Cardiac septum (tissue), 1 donor: ENCODE measurements at places on chromosomes 16 and 17. TPM values are rescaled to one million over a fixed set of nuclear protein-coding genes. Genes with fewer than 3 reads are reported as not detected.

DNA sequence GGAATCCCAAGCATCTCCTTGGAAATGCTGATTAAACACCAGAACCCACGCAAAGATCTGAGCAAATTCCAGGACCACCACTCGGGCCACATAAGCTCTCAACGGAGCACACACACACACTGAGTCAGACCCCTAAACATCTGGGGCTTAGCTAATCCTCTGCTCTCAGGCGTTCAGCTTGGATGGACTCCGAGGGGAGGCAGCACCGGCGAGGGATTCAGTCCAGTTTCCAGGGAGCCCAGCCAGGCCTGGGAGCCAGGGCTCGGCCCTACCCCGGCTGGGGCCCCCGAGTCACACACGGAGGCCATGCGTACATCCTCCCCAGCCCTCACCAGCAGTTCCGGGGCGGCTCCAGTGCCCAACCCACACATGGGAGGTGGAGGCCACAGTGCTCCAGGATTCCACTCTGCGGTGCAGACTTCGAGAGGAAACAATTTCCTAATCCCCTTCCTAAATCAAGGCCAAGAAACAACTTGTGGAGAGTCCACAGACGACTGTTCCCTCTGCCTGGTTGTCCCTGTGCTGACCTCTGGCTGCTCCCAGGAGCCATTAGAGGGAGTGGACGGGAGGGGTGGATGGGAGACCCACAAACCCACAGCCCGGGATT is 70.5 kb downstream of the GAS7 start:
- DNase-seq = peak; percentile 89

DNA sequence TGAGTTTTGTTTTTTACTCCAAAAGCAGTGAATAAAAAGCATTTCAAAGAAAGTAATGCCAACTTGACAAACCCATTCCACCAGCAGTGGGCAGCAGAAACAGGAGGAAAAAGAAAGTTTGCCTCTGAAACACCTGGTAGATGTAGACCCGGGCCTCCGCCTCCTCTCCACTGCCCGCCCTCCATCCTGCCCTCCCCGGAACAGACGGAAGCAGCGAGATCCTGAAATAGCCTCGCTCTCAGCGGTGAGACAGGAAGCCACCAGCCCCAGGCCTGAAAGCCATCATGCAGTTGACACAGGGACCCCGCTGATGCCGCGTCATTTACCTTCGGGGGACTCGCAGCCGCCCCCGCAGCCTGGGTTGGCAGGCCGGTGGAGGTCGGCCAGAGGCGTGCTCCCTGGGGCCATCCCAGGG is 67.8 kb downstream of the C16orf78 start:
- peak; percentile 84 for DNase-seq

DNA sequence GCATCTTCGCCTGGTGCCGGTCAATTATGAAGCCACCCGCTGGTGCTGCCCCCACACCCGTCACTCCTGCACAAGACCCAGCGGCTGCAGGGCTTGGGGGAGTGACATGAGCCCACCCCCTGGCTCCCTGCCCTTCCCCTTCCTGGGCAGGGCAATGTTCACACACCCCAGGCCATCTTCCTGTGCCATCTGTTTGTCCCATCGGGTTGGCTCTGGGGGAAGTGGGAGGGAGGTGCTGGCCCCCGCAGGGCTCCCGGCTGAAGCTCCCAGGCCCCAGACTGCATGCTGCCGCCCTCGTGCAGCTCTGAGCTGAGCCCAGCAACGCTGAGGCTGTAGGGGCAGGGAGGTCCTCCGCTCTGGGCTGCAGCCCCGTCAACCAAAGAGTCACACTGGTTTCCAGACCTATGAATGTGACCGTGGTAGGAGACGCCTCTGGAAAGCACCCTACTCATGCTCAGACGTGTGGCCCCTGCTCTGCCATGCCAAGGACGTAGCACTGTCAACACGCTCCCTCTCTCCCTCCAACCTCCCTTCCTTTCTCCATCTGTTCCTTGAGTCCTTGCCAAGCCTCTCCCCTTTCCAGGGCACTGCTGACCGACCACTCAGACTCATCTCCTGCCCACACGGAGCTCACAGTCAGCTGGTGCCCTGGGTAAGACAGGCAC is 140.4 kb downstream of the ENGASE start:
- DNase-seq = no peak

DNA sequence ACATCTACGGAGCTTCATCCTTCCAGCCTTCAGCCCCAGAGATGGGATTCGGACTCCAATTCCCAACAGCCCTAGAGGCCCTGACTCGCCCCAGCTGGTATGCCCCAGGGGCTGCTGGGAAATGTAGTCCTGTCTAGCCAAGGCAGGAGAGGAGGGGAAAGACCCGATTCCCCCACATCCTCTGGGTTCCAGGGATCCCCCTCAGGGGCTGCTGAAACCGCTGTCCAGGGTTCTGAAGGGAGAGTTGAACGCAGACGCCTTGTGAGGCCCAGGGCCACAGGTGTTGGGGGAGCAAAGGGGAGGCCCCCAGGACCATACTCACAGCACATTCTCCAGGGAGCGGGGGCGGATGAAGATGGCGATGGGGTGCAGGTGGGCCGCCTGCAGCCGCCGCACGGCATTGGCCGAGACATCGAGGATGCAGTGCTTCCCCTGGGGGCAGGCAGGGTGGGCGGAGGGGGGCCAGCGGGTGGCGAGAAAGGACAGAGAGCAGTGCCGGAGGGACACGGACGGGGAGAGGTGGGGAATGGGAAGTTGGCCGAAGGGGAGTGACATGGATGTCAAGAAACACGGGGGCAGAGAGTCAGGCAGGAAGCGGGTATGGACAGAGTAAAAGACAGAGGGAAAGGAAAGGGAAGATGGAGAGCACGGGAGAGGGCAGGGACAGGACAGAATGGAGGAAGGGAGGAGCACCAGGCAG is 12.6 kb upstream of the ASGR1 start:
- no peak for DNase-seq

DNA sequence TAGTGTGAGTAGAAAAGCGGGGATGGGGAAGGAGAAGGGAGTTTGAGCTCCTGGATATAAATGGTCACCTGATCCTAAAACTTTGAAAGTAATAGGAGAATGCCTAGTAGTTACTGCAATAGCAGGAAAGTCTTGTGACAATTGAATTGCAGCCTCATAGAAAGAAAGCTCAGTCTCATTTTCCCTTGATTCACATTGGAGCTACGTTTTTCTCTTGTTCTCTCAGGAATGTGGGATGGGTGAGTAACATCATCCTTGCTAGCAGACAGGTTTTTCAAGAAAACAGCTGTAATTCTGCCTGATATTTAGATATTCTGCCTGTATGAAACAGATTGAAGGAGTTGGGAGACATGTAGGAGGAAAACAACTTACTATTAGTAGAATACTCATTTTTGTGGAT is 25.3 kb downstream of the SF3B3 start:
- no peak for DNase-seq

- DNase-seq = peak; percentile 36
Measured at GRCh38 chr16:72923757-72924156, 124.2 kb downstream of the ZFHX3 start.

DNA sequence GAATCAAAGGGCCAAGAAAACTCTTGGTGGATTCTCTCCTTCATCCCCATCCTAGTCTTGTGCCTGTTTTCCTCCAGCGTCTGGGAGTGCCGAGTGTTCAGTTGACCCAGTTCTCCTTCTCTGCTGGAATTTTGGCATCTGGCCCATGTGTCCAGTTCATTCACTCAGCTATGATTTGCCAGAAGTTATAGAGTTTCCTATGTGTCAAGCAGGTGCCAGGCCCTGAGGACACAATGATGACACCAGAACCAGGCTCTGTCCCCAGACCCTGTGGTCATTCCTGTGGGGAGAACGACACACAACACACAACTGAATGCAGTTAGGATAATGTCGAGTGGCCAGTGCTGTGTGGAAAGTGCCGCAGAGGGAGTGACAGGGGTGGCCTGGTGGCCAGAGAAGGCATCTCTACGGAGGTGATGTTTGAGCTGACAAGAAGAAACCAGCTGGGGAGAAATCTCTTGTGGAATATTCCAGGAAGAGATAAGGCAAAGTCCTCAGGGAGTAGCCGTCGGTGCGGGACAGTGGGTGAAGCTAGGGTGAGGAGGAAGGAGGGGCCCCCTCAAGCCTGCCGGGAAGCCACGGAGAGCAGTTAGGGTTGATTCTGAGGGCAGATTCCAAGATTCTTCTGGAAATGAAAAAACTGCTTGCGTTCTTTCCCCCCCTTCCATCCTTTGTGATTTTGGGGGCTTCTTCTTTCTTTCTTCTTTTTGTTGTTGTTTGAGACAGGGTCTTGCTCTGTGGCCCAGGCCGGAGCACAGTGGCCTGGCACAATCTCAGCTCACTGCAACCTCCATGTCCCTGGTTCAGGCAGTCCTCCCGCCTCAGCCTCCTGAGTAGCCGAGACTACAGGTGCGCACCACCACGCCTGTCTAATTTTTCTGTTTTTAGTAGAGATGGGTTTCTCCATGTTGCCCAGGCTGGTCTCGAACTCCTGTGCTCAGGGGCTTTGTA is 35.8 kb upstream of the IL34 start:
- DNase-seq = no peak

GRCh38 chr16:8571061-8571596 is 19.2 kb downstream of the TMEM114 start:
- DNase-seq = no peak

GRCh38 chr17:68640242-68640989 is 39.2 kb upstream of the FAM20A start:
- no peak for DNase-seq

DNA sequence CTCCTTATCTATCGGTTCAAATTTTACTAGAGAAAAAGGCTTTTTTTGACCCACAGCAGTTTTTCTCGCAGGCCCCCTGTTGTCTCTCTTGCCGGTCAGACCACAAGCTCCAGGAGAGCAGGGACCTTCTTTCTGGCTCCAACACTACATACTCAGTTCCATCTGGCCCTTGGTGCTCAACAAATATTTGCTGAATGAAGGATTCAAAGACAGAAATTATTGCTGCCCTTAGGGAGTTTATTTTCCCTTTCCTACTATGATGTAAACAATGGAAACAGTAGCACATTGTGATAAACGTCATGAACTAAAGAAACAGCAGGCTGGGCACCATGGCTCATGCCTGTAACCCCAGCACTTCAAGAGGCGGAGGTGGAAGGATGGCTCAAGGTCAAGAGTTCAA is 59.0 kb upstream of the ATP2A3 start:
- no peak for DNase-seq

- no peak for DNase-seq
Measured at GRCh38 chr17:39679521-39680192, 8.2 kb downstream of the PGAP3 start.

DNA sequence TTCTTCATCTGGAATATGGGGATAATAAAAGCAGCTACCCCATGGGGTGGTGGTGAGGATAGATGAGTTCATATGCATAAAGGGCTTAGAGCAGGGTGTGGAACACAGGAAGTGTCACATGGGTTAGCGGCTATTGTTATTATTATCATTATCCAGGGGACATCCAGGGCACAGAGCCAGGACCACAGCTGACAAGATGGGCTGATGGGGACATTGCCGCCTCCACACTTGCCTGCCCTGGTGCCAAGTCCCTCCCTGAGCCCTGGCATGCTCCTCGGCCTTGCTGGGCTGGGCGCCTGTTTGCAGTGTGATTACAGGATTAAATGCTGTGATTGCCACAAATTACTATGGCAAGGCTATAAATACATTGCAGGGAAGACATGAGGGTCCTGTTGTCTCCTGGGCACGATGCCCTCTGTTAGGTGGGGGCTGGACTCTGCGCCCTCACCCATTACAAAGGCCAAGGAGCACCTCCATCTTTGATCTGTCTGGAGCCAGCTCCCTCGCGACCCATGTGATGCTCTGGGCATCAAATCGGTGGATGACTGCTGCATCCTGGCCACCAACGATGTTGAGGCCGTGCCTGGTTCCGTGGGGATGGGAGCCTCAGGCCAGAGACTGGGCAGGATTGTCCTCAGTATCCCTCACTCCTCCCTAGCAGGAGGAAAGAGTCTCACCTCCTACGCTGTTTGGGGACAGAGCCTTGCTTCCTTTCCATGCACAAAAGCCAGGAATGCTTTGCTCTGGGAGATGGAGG is 43.2 kb downstream of the PIMREG start:
- no peak for DNase-seq

DNA sequence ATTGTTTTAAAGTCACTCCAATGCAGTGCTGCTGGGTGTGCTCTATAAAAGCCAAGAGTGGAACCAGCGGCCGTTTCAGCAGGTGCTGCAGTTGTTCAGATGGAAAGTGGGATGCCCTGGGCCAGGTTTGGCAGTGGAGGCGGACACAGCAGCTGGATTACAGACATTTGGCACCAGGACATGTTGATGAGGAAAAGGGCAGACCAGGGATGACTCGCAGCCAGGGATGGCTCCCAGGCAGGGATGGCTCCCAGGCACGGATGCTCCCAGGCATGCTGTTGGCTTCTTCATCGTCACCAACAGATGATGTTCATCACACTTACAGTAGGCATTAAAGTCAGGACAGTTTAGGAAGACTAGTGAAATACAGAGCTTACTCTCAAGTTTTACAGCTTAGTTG is 10.0 kb downstream of the GAN start:
- DNase-seq = no peak

DNA sequence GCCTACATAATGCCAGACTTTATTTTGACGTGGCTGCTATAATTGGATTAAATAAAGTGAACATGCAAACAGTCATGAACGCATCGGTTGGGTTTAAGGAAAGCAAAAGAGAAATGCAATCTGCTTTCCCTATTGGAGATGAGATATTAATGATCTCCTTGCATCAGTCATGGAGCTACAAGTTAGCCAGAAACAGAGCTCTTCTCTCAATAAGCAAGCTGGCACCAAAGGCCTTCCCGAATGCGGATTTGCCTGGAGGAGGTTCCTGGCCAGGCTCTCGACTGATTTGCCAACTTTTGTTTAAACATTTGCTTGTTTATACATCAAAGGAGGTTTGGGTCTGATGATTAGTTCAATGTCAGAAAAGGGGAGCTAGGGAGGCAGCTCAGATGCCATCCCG is 318.4 kb downstream of the XYLT1 start:
- DNase-seq = no peak

DNA sequence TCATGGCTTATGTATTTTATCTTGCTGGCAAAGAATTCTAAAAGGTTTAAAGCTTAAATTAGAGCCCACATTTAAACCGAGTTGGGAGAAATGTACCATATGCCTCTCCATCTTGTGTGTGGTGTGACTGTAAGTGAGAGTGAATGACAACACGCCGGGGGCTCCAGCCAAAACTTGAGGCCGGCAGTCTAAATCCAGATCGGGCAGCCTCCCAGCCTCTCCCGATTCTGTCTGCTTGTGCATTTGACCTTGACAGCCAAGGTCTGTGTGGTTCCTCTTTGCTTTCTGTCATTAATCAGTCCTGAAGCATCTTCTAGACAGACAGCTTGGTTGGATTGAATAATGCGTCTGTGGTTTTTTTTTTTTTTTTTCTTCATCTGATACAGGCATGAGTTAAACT is 1093.2 kb upstream of the EEF2KMT start:
- DNase-seq = no peak

GRCh38 chr17:43085474-43085873 is 39.7 kb downstream of the BRCA1 start:
- DNase-seq = no peak

The NXPH3 gene
- total RNA-seq = 4.4 TPM

The CNGB1 gene
- total RNA-seq = not detected

The KCNJ12 gene
- total RNA-seq = 11.3 TPM

The ASPSCR1 gene
- 25.5 TPM for total RNA-seq

The KRT34 gene
- not detected for total RNA-seq

The WFIKKN1 gene
- 0.40 TPM for total RNA-seq

The CMTM2 gene
- 1.3 TPM for total RNA-seq

The SEPTIN12 gene
- not detected for total RNA-seq

The KRT33B gene
- total RNA-seq = not detected
